Urothelium cell line (cell line): ENCODE measurements at places on chromosomes 11 and 22.

- DNase-seq: no peak
Measured at GRCh38 chr11:36605221-36606216, 7.5 kb upstream of the RAG2 start.

DNA sequence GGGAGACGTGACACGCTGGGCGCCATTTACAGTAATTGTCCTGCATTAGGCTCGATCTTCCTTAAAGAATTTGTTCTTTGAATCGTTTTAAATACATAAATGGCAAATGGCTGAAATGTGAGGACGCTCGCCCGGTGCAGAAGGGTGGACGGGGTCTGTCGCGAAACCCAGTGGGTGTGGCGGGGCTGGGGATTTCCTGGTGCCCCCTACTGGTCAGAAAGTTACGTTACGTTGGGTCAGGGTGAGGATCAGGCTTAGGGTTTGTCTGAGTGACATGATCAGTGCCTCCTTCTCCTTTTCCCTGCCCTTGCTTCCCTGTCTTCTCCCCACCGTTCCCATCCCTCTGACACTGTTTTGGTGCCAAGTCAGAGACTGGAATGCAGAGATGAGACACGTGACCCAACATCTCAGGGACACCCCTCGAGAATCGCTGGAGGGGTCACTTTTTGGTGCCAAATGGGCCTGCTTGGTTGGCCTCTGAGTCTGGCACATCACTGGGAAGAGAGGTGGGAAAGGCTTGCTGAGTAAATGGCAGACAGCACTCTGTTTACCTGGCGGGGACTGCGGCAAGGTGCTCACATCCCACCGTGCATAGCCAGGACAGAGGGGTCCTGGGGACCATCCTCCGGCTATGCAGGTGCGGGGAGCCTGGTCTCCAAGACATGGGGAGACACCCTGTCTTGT is 1107.6 kb downstream of the BRD1 start:
- DNase-seq: no peak

DNA sequence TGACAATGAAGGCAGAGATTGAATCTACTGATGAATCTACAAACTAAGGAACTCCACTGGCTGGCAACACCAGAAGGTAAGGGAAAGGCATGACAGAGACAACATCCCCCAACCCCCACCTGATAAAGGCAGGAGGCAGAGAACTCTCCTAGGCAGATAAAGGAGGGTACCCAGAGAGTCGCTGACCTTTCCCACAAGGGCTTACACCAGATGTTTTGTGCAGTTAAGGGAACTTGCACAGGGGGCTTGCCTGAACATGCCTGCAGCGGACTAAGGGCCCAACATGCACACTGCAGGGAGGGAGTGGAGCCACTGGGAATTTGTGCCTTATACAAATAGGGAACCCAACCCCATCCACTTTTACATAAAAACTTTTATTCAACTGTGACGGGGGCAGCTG is 1996.9 kb upstream of the RAG2 start:
- no peak for DNase-seq

DNA sequence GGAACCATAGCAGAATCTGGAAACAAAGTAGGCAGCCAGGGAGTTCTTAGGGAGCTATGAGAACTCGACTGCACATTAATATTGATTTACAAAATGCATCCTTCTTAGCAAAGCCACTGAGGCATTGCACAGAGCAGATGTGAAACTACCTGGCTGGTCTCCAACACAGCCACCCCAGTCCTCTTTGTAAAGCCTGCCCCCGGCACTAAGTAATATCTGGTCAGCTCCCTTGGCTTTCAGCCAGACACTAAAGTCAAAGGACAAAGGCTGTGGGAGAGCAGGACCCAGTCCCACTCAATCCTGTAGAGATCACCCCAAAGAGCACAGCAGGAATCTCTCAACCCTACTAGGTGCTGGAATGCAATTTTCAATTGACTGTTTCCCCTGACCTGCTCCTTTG is 12.8 kb downstream of the XRRA1 start:
- DNase-seq: no peak

- no peak for DNase-seq
Measured at GRCh38 chr11:11510939-11511338, 110.9 kb downstream of the GALNT18 start.

DNA sequence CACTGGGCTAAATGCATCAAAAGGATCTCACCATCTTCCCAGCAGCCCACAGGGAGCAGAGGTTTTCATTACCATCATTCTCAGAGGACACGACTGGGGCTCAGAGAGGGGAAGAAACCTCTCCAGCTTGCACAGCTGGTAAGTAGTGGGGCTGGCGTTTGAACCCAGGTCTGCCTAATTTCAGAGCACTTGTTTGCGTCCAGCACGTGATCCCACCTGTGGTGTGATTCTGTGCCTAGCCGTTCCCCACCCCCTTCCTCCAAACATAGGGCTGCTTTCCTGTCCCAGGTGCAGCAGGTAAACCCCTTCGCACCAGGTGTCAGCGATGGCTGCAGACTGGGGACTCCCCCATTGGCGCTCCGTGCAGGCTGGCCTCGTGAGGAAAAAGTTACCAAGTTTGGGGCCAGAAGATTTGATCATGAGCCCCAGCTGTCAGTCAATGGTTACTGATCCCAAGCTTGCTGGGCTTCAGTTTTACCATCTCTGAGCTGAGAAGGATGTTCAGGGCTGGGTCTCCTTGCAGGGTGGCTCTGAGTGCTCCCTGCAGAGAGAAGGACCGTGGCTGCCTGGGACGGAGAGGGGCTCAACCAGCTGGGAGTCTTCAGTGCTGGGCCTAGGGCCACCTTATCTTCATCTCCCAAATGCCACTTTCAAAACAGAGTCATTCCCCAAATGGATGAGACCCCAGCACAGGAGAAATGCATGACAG is 445.6 kb downstream of the TBC1D22A start:
- DNase-seq: no peak

DNA sequence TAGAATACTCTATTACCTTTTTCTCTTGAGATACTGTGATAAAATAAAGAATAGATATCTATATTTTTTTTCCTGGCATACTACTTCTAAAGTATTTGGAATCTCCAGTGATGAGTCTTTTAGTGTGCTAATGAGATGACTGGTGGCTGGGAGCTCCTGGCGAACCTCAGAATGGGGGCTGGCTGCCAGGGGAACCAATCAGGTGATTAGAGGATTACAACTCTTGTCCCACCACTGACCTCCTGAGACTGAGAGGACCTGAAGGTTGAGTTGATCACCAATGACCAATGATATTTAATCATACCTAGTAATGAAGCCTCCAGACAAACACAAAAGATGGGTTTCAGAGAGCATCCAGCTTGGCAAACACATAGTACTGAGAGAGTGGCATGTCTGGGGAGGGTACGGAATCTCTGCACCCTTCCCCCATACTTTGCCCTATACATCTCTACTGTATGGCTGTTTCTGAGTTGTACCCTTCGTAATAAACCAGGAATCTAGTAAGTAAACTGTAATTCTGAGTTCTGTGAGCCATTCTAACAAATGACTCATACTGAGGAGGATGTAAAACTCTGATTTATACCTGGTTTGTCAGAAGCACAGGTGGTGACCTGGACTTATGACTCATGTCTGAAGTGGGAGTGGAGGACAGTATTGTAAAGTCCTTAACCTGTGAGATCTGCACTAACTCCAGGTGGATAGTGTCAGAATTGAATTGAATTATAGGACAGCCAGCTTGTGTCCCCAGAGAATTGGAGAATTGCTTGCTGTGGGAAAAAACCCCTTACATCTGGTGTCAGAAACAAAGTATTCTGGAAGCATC is 325.3 kb upstream of the LRRC4C start:
- peak; percentile 49 for DNase-seq

GRCh38 chr11:8947230-8947943 is 4.6 kb upstream of the ASCL3 start:
- DNase-seq: no peak

- no peak for DNase-seq
Measured at GRCh38 chr11:78081583-78081982, 1.9 kb upstream of the NDUFC2 start.

GRCh38 chr11:57160665-57161064 is 21.1 kb upstream of the LRRC55 start:
- DNase-seq: no peak

- DNase-seq: no peak
Measured at GRCh38 chr11:20197881-20198280, 37.6 kb upstream of the DBX1 start.

DNA sequence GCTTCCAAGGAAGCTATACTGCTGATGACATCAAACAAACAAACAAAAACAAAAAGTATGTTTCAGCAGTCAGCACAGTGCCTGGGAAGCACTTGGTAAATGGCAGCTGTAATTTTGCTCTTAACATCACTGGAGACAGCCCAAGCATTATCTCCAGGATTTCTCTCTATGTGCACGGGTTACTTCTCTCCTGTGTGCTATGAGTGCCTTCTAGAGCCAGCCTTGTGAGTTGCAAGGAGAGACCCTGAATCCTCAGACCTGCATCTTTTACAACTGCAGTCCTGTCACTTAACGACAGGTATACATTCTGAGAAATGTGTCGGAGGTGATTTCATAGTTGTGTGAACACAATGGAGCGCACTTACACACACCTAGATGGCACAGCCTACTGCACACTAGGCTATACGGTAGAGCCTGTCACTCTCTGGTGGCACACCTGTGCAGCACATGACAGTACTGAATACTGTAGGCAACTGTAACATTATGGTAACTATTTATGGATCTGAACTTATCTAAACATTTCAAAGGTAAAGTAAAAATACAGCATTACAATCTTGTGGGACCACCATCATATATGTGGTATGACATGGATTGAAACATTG is 662.5 kb upstream of the B3GAT1 start:
- DNase-seq: no peak

DNA sequence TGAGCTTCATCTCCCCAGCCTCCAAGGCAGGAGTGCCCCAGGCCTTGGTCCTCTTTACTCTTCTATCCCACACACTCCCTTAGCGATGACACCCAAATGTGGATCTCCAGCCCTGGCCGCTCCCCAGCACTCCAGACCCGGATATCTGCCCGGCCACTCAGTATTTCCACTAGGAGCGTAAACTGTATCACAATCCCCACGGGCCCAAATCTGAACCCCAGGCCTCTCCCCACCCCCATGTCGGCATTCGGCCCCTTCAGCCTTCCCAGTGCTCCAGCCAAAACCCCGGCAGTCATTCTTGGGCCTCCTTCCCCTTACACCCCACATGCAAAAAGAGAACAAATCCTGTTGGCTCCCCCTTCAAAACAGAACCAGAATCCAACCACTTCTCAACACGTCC is 20.8 kb downstream of the WNT11 start:
- no peak for DNase-seq

DNA sequence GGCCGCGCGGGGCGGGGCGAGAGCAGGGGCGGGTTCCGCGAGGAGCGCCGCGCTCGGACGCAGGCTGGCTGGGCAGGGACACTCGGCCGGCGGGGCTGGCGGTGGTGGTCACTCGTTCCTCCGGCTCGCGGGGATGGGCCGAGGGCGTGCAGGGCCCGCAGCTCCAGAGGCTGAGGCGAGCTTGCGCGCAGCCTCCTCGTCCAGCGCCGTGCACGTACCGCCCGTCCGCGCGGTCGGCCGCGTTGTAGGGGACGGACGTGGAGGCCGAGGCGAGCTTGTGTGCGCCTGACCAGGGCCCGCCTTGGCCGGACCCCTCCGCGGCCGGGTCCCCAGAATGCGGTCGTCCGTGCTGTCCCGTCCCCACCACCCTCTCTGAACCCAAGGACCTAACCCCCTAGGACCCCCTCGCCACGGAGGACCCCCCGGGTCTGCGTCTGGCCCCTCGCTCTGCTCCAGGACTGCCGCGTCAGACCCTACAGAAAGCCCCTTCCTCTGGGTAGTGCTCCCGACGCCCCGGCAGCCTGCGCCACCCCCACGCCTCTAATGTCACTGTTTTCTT is 569 bp upstream of the YPEL1 start:
- no peak for DNase-seq

- no peak for DNase-seq
Measured at GRCh38 chr11:64456509-64457320, 97.8 kb downstream of the RPS6KA4 start.

DNA sequence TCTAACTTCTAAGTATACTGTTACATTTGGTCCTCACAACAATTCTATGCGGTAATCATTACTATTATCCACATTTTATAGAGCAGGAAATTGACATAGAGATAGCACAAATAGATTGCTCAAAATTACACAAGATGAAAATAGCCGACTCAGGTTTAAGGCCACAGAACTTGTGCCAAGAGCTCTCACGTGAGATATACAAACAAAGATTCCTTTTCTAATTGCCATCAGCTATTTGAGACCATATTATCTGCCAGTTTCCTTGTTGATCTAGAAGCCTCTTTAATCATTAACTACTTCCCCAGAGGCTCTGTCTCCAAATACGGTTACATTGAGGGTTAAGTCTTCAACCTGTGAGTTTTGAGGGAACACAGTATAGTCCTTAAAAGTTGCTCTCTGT is 61.0 kb upstream of the GLYATL1B start:
- DNase-seq: no peak

GRCh38 chr11:67400251-67400941 is 1.3 kb downstream of the PPP1CA start:
- no peak for DNase-seq

GRCh38 chr11:121890377-121890776 is 225.6 kb downstream of the BLID start:
- DNase-seq: peak; percentile 43

GRCh38 chr11:118910309-118911112 is 15.2 kb downstream of the BCL9L start:
- DNase-seq: peak; percentile 74

- DNase-seq: no peak
Measured at GRCh38 chr22:37912171-37912570, 6.1 kb downstream of the MICALL1 start.

DNA sequence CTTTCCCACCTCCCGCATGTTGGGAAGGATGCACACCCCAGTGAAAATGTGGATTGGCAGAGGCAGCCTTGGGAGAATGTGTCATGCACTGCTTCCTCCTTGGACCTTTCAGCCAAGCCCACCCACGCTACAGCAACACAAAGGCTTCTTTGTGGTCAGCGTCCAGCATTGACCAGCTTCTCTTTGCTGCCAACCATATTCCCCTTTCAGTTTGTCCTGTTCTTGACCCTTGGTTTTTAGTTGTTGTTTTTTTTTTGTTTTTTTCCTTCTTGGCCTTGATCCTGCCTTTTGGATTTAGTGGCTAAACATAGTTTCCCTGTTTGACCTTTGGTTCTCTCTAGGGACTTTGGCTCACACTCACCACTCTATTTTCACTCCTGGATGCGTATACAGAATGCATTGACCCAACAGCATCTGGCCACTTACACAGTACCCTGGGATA is 573.6 kb downstream of the INSC start:
- peak; percentile 53 for DNase-seq

GRCh38 chr11:119206511-119207414 is 624 bp downstream of the CBL start:
- no peak for DNase-seq

GRCh38 chr22:21070690-21071615 is 25.2 kb downstream of the LRRC74B start:
- no peak for DNase-seq

DNA sequence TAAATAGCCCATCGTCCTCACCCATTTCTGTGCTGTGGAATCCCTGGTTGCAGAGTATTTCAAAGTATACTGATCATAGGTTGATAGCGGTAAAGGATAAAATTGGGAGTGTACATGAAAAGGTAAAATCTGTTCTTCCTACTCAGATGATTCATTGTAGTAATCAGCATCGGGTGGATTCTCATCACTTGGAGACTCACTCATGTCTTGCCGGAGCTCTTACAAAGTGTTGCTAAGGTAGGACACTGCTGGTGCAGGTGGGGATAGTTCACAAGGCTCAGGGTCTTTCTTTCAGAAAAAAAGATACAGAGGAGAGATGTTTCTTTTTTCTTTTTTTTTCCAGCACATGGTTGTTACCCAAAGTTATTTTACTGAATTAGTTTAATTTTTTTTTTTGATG is 84.8 kb downstream of the MTNR1B start:
- DNase-seq: no peak
